ENCODE measurements at places on chromosomes 6 and 20.

DNA sequence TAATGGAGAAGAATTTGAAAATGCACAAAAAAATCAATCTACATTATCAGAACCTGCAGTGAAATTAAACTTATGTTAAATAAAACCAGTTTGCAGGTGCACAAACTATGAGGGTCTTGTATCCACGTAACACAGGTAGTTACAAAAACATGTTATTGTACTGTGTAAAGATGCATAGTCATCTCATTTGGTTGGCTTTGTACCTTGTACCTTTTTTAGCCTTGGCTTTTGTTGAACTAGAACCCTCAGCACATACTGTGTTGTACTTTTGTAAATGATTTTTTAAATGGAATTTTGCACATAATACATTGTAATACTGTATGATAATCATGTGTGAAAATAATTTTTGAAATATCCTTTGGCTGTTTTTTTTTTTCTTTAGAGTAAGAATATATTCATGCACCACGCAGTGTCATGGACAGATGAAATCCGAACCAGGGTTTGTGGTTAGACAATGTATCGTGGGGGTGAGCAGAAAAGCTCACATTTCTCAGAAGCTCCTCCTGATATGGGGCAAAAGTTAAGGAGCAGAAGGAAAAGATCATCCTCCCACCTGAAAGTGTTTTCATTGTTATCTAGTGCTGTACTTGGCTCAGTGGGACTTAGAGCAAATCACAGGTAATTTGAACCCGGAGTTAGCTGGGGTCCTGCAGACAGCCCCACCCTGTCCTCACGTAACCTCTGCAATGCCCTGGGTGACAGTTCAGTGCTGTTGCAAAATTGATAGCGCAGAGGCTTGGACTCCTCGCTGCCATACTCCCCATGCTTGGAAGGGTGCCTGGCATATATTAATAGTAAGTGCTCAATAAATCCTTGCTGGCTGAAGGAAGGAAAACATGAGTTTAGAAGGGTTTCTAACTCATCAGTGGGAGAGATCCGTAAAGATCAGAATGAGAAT is 14.8 kb upstream of the NAA20 start:
- no peak for DNase-seq

DNA sequence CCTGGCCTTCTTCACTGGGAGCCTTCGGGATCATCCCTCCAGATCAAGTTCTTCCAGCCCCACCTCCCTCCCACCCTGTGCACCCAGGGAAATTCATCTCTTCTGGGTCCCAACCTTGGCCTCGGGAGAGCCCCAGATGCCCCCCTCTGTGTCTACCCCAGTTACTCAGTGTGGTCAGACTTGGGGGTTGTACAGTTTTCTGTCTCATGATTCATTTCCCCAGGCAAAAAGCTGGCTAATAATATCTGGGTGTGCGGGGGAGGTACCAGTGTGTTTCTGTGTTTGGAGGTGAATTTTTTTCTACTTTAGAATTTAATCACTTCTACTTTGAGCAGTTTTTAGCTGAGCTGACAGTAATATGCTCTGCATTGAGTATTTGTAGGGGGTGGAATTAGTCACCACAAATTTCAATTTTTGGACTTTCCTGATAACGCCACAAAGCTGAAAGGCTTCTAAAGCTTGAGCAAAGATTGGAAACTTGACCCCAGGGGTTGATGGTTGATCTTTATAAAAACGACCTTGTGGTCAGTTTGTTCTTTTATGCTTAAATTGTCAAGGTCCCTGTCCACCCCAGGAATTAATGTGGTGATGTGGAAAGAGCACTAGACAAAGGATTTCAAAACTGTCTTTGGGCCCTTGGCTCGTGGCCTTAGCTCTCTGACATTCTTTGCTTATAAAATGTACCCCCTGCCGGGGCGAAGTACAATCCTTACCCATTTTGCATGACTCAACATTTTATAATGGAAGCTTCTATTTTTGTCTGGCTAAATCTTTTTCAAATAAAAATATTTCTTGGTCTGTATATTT is 284.7 kb upstream of the TAB2 start:
- DNase-seq = no peak

GRCh38 chr6:107115695-107116327 is 496 bp upstream of the BEND3 start:
- peak; percentile 63 for DNase-seq

DNA sequence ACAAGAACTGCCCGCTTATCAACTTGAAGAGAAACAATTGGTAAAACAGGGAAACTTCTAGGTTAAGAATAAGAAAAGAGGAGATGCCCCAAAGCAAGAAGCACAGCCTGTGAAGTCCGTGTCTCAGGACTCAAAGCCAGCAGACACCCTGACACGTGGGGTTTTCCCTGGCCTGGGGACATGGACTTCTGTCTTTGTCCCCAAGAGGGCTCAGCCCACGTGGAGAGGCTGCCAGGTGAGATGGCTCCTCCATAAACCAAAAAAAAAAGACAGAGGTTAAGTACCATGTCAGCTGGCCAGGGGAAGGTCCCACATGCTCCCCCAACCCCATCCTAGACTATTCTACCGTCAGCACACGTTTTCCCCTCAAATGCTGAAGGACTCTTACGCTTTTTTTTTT is 9.9 kb downstream of the SERPINB6 start:
- DNase-seq = no peak

DNA sequence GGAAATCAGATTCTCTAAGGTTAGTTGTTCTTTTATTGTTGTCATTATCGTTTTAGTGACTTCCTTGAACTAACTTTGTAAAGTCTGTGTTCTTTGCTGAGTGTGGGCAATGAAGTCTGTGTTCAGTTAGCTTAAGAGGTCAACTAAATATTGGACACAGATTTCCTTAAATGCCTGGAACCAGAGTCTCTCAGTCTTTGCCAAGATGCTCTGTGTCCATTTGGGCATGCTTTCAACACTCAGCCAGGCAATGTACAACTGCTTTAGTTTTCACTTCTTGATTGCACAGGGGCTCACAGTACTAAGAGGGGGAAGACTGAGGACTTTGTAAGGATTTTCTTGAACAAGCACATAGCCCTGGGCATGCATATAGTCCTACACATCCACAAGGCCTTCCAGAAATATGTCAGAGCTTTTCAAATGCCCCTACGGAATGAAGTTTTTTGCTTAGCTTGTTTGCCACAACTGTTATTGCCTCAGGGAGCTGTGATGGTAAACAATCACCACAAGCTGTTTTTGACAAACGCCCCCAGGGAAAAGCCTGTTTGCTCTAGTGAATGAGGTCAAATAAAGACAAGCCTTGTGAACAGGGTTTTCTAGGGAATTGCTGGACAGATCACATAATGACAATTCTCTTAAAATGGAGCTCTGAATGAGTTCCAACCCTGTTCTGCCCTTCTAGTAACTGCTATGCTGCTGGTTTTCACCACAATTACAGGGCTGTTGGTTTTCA is 82.5 kb downstream of the B3GAT2 start:
- no peak for DNase-seq

DNA sequence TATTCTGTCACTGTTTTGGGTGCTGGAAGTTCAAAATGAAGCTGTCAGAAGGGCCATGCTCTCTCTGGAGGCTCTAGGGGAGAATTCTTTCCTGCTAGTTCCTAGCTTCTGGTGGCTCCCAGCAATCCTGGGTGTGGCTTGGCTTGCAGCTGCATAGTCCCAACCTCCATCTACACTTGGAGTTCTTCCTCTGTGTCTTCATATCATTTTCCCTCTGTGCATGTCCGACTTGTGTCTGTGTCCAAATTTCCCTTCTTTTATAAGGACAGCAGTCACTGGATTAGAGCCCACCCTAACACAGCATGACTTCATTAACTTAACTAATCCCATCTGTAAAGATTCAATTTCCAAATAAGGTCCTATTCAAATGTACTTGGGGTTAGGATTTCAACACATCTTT is 23.3 kb upstream of the ENPP1 start:
- no peak for DNase-seq

DNA sequence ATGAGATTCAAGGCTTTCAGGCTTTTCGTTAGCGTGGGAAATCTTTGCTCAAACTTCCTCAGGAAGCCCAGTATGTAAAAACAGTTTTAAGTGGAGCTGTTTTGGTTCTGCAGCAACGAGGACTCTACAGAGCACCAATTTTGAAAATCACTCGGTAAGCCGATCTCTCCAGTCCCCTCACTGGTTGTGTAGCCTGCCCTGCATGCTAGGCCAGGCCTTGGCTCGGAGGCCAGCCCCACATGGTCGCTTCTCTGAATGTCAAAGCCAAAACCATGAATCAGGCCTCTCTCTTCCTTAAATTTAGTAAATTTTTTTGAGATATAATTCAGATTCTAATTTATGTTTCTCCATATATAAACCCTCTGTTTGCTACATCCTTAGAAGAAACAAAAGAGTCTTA is 108.0 kb downstream of the CHD6 start:
- no peak for DNase-seq

- no peak for DNase-seq
These were observed 1.5 kb downstream of the PTPRT start for GRCh38 chr20:43188234-43188653.

DNA sequence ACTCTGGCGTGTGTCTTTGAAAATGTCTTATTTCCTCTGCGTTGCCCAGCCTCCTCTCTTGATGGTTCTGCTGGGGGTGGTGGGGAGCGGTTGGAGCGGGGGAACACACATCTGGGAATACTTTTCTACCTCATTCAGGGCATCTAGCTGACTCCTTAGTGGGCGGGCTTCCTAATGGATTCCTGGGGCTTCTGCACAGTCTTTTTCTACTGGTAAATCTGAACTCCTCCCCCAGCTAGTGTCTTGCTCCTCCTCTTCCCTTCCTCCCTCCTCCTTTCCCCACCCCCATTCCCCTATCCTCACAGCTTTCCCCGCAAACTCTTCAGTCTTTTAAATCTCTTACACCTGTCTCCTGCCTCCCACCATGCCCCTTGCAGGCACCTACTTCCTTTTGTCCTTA is 74.4 kb downstream of the PRL start:
- DNase-seq = no peak

DNA sequence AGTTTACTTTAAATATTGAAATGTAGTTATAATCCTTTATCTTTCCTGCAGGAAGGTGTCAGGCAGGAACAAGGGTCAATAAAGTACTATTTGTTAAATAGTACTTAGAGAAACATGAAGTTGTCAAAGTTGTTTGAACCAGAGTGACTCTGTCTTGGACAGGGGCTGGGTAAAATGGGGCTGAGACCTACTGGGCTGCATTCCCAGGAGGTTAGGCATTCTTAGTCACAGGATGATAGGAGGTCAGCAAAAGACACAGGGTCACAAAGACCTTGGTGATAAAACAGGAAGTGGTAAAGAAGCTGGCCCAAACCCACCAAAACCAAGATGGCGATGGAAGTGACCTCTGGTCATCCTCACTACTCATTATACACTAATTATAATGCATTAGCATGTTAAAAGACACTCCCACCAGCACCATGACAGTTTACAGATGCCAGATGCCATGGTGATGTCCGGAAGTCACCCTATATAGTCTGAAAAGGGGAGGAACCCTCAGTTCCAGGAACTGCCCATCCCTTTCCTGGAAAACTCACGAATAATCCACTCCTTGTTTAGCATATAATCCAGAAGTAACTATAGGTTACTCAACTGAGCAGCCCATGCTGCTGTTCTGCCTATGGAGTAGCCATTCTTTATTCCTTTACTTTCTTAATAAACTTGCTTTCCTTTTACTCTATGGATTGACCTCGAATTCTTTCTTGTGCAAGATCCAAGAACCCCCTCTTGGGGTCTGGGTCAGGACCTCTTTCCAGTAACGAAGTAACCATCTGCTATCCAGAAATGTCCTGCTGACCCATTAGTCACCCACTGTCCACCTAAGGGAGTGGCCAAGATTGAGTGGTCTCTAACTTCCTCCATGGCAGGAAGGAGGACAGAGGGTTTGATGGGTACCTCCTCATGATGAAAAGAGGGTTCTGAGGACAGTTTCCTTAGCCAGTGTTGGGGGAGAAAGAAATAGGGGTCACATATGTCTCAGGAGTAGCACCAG is 19.6 kb downstream of the SLC22A2 start:
- DNase-seq = no peak

- DNase-seq = no peak
These were observed 1.3 kb upstream of the FOXC1 start for GRCh38 chr6:1608222-1609040.

GRCh38 chr6:70150521-70150920 is 152.4 kb downstream of the COL9A1 start:
- no peak for DNase-seq

GRCh38 chr20:62830821-62831220 is 14.0 kb downstream of the COL9A3 start:
- no peak for DNase-seq

DNA sequence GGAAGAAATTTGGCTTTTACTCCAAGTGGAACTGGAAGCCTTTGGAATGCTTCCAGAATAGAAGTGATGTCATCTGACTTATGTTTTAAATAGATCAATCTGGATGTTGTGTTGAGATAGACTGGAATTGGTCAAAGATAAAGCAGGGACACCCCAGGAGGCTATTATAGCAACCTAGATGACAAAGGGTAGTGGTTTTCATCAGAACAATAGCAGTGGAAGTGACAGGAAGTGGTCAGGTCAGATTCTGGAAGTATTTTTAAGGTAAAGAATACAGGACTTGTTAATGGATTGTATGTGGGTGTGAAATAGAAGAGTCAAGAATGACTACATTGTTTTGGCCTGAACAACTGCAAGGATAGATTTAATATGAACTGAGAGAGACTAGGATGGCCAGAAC is 191.4 kb downstream of the ADGRB3 start:
- DNase-seq = no peak

DNA sequence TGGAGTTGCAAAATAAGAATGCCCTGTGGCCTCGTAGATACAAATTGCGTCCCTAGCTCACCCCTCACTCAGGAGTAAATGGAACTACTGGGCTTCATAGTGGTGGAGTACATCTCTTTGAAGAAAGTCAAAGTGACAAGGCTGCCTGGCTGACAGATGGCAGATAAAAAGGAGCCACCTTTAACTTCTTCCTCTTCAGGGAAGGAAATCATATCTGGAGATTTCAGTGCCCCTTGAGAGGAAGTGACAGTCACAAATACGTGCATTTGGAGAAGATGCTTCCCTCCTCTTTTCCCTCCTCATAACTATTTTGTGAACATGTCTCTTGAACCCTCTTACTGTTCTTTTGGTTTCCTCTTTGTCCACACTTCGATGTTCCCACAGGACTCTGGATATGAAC is 43.2 kb downstream of the PPP1R3G start:
- DNase-seq = no peak

DNA sequence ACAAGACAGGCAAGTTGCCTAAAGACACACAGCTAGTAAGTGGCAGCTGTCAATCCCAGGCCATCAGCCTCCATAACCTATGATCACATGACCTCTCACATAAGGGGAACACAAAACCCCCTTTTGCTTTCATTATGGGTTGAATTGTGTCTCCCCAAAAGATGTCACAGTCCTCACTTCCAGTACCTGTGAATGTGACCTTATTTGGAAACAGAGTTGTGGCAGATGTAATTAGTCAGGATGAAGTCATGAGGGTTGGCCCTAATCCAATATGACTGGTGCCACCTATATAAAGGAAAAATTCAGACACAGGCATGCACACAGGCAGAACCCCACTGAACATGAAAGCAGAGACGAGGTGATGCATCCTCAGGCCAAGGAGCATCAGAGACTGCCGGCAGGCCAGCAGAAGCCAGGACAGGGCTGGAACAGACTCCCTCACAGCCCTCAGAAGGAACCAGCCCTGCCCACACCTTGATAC is 33.6 kb downstream of the GFOD1 start:
- DNase-seq = no peak

GRCh38 chr6:149563928-149564325 is 2.2 kb upstream of the GINM1 start:
- DNase-seq = no peak

- no peak for DNase-seq
These were observed 312.4 kb downstream of the GRIK2 start for GRCh38 chr6:101705866-101706265.

All from left kidney (tissue), 8 donors.